ENCODE measurements at places on chromosomes 6 and 20.

DNA sequence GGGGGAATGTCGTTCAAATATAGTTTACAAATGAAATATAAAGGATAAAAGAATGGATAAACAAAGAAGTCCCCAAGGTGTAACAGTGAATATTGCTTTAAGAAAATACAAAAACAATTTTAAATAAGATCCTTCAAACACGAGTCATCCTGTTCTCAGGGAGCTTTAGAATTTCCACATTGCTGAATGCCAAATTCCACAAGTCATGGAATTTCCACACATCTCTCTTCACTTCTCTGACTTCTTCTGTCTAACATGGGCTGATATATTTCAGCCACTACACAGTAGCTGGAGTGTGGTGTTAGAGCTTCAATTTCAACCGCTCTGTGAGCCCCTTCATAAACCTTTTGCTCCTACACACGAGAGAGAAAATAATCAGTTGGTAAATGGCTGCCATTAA lies 28.0 kb downstream of the IL22RA2 start:
- DNase-seq, result peak; percentile 12

DNA sequence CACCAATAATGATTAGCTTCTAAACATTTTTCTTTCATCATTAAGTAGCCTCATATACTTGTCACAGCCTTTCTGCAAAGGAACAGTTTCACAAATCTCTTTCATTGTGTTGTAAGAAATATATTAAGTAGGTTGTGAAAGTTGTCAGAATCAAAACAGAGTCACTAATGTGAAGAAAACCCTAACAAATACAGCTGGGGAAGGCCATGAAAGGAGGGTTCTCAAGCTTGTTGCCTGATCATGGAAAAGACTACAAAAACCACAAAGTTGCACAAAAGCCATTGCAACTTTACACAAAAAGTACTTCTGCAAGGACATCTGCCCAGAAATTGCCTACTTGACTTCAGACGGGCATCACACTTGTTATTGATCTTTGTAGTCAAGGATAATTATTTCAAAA lies 216.1 kb downstream of the ALDH8A1 start:
- peak; percentile 95 for DNase-seq

- peak; percentile 68 for DNase-seq
These were observed 58.7 kb downstream of the BCKDHB start for GRCh38 chr6:80165143-80165542.

- no peak for DNase-seq
These were observed 212.0 kb upstream of the DTNBP1 start for GRCh38 chr6:15874821-15875220.

DNA sequence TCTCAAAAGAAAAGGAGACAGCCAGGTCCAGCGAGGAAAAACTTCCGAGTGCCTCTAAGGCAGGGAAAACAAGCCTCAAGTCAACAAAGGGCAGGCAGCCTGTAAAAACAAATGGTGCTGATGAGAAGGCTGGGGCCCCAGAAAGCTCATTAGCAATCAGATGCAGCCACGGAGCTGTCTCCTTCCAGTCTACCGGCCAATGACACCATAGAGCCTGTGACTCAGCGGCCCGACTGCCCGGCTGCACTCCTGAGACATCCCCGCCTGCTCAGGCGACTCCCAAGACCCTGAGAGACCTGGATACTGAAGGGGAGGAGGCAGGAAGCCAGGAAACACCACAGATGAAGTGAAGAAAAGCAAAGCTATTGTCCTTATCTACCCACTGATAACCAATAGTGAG lies 120.1 kb upstream of the HDDC2 start:
- DNase-seq, result no peak

GRCh38 chr6:73537677-73538076 lies 16.8 kb upstream of the EEF1A1 start:
- no peak for DNase-seq
